ENCODE measurements at places on chromosomes 1 and 21. TPM values are rescaled to one million over a fixed set of nuclear protein-coding genes. Genes with fewer than 3 reads are reported as not detected.

- H3K36me3 ChIP-seq, result peaks cover 44% of the 10 kb centered on the region
- no peak overlapping the region for H3K4me3 ChIP-seq
- DNase-seq, result no peak
- peaks cover 8% of the 10 kb centered on the region for H3K4me1 ChIP-seq
- no peaks in the 10 kb centered on the region for H3K27me3 ChIP-seq
Measured at GRCh38 chr1:91707890-91708218, 178.1 kb downstream of the TGFBR3 start.

GRCh38 chr1:229258757-229259060, 12.2 kb upstream of the RAB4A start:
- H3K4me1 ChIP-seq, result peaks cover 27% of the 10 kb centered on the region
- H3K4me3 ChIP-seq, result no peak overlapping the region
- H3K36me3 ChIP-seq, result no peaks in the 10 kb centered on the region
- DNase-seq, result no peak

DNA sequence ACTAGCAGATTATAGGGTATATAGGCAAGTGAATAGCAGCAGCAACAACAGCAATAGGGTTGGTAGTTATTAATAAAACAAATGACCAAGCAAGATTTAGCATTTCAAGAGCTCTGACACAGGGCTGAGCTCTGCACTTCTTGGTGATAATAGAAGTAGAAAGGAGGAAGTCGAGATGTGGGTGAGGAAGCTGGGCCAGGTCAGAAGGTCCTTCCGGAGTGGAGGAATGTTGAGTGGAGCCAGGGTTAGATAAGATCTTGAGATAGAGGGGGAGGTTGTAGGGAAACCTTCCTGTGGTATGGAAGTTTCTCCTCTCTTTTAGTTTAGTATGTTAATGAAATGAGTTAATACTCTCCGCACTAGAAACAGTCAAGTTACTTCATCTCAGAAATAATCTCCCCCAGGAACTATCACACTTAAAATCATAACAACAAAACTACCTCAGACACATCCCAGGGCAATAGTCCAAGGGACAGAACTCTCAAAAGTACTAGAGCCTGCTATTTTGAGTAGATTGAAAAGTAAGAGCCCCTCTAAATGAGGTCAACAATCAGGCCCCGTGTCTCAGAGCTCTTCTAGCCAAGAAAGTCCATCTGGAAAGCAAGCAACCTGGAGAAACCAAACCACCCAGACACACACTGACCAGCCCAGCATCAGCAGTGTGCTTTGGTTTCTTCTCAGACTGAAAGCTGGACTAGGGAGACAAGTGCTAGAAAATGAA, 45.4 kb upstream of the ATP1B1 start:
- H3K36me3 ChIP-seq, result no peaks in the 10 kb centered on the region
- H3K27ac ChIP-seq, result no peak overlapping the region

- H3K4me3 ChIP-seq, result no peak overlapping the region
- H3K36me3 ChIP-seq, result no peaks in the 10 kb centered on the region
- H3K4me1 ChIP-seq, result peaks cover 9% of the 10 kb centered on the region
- H3K27me3 ChIP-seq, result no peaks in the 10 kb centered on the region
- no peak overlapping the region for H3K27ac ChIP-seq
Measured at GRCh38 chr1:26574018-26574417, 44.5 kb downstream of the RPS6KA1 start.

GRCh38 chr1:7781923-7782495, 2.1 kb upstream of the PER3 start:
- no peak for DNase-seq
- no peaks in the 10 kb centered on the region for H3K4me1 ChIP-seq
- H3K27me3 ChIP-seq, result no peaks in the 10 kb centered on the region
- peaks cover 15% of the 10 kb centered on the region for H3K36me3 ChIP-seq

GRCh38 chr1:15100121-15100879, 53.2 kb upstream of the TMEM51 start:
- no peaks in the 10 kb centered on the region for H3K36me3 ChIP-seq
- peaks cover 17% of the 10 kb centered on the region for H3K4me1 ChIP-seq
- no peak overlapping the region for H3K27ac ChIP-seq

GRCh38 chr1:240385985-240386978, 225.7 kb downstream of the GREM2 start:
- DNase-seq, result no peak
- H3K27me3 ChIP-seq, result no peaks in the 10 kb centered on the region
- no peaks in the 10 kb centered on the region for H3K36me3 ChIP-seq
- H3K27ac ChIP-seq, result no peak overlapping the region
- no peak overlapping the region for H3K4me3 ChIP-seq

- H3K4me1 ChIP-seq, result peaks cover 7% of the 10 kb centered on the region
- no peaks in the 10 kb centered on the region for H3K27me3 ChIP-seq
- no peak overlapping the region for H3K27ac ChIP-seq
- H3K36me3 ChIP-seq, result no peaks in the 10 kb centered on the region
- H3K4me3 ChIP-seq, result no peak overlapping the region
Measured at GRCh38 chr1:37949524-37950152, 2.8 kb upstream of the INPP5B start.

DNA sequence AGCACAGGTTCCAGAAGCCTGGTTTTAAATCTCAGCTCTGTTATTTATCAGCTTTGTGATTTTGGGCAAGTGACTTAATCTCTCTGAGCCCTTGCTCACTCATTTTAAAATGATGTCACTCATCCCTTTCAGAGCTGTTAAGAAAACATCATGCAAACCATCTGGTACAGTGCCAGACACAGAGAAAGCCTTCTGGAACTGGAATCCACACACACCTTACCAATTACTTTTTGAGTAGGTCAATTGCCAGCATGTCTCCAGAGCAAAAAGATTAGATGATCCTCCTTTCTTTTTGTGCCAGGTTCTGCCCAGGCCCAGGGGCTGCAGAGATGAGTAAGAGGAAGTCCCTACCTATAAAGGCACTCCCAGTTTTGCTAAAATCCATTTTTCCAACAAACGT, 61.3 kb downstream of the ROR1 start:
- no peak overlapping the region for H3K27ac ChIP-seq
- H3K36me3 ChIP-seq, result peaks cover 3% of the 10 kb centered on the region
- no peak overlapping the region for H3K4me3 ChIP-seq
- no peak for DNase-seq

GRCh38 chr1:203524824-203525223, 30.9 kb downstream of the OPTC start:
- H3K27me3 ChIP-seq, result no peaks in the 10 kb centered on the region
- H3K4me3 ChIP-seq, result no peak overlapping the region
- no peak overlapping the region for H3K27ac ChIP-seq
- DNase-seq, result no peak
- H3K36me3 ChIP-seq, result no peaks in the 10 kb centered on the region
- peaks cover 57% of the 10 kb centered on the region for H3K4me1 ChIP-seq

ADORA1 gene
- 2.7 TPM for total RNA-seq

KRTAP12-3 gene
- total RNA-seq, result not detected
